Globus pallidus (tissue), 1 donor: ENCODE measurements at places on chromosomes 7 and 10.

DNA sequence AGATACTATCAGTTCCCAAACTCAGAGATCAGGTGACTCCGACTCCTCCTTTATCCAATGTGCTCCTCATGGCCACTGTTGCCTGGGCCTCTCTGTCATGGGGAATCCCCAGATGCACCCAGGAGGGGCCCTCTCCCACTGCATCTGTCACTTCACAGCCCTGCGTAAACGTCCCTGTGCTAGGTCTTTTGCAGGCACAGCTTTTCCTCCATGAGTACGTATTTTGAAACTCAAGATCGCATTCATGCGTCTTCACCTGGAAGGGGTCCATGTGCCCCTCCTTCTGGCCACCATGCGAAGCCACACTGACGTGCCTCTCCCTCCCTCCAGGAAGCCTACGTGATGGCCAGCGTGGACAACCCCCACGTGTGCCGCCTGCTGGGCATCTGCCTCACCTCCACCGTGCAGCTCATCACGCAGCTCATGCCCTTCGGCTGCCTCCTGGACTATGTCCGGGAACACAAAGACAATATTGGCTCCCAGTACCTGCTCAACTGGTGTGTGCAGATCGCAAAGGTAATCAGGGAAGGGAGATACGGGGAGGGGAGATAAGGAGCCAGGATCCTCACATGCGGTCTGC is 162.2 kb downstream of the EGFR start:
- no peak for DNase-seq

DNA sequence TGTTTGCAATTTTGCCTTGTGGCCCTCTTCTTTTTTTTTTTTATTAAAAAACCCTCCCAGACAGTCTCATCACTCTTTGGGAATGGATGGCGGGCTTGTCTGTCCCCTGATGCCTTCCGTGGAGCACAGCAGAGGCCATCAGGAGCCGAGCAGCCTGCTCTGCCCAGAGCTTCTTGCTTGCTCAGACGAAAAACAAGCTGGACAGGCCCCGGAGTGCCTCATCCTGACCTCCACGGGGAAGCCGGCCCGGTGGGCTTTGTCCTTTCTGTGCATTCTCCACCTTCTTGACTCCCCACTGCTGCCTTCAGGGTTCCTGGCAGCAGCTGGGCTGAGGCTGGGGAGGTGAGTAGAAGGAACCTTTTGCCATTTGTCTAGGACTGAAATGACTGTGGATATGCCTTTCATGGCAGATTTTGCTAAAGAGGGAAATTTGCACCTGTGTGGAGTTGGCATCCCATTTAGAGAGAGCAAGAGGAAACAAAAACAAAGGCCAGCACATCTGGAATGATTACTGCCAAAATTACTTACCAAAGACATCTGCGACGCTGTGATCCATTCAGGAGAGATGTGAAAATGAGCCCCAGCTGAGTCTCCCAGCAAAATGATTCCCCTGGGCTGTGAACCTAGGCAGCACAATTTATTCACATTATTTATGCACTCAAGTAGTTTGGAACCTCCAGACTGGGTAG is 108.3 kb downstream of the AOAH start:
- no peak for DNase-seq

DNA sequence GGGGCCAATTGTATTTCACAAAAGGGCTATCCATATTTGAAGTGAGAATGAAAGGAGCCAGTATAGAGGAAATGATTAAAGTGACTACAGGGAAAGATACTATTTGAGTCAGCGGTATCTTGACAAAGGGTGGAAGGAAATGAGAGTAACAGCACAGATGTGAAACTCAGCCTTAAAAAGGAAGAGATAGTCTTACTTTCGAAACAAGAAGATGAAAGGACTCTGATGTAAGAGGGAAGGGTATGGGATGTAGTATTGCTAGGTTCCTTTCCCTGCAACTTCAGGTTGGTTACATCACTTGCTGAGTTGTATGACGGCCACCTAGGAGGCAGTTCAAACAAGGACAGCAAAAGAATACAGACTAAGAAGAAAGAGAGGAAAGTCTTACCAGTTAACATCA is 13.7 kb downstream of the CISD1 start:
- DNase-seq = peak; percentile 43

GRCh38 chr10:111148440-111148839 is 71.6 kb downstream of the ADRA2A start:
- no peak for DNase-seq

- DNase-seq = no peak
Observed at GRCh38 chr7:24980534-24981170, 674 bp upstream of the OSBPL3 start.

DNA sequence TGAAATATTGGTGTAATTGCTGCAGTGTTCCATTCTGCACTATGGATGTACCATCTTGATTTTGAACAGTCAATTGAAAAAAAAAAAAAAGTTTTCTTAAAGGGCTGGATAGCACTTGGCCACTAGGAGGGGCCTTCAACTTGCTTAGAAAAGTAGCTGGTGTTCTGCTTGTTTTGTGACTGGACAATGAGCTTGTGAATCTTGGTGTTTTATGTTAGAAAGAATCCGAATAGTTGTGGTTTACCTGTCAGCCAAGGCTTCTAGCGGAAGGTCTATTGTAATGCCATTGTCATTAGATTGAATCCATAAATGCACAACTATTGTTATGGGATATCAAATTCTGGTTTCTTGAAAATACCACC is 77.1 kb downstream of the BMPER start:
- DNase-seq = no peak

DNA sequence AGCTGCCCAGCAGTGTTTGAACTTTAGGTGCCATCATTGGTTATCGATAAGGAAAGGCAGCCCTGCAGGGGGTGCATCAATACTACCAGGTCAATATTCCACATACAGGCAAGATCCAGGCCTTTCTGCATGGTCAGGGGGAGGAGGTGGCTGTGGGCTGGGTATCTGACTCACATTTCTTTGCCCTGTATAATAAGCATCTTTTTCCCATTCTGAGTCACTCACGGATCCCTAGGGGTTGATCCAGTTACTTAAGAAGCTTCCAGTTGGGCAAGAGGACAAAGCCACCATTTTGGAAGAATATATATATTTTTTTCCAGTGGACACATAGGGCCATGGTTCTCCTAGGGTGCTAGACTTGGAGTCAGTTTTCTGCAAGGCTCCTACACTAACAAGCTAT is 114.2 kb upstream of the HABP2 start:
- no peak for DNase-seq

DNA sequence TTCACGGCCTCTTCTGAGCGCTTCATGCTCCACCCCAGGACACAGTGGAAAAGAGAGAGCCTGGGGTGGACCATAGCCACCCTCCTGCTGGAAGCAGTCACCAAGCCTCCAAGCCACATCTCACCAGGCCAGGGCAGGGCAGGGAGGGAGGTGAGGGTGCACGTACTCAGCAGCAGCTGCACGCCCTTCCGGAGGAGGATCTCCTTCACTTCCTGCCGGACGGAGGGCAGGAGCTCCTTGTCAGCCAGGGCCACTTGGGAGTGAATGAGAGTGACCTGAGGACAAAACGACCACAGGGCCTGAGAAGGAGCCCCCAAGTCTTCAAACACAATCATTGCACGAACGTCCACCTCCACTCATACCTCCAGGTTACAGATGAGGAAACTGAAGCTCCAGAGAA is 15.0 kb downstream of the AIFM2 start:
- no peak for DNase-seq

DNA sequence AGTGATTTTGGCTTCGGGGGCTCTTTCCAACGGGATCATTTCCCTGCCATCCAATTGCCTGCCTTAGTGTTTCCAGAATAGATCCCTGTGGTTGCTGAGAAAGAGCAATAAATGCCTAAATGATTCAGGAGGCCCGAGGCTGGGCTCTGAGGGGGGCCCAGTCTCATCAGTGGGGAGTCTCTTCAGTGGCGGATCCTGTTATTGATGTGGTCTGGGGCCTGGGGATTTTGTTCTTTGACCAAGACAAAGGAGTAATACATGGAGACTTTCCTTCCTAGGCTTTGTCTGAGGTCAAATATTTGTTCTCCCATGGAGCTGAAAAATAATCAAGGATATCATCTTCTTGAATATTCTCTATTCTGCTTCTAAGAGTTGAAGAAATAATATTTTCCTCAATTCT is 40.8 kb downstream of the TAS2R41 start:
- DNase-seq = no peak

- DNase-seq = no peak
Observed at GRCh38 chr10:93219347-93219746, 145.7 kb downstream of the CYP26A1 start.
